ENCODE measurements at places on chromosomes 1 and 21. TPM values are rescaled to one million over a fixed set of nuclear protein-coding genes. Genes with fewer than 3 reads are reported as not detected.

Gene C1orf185
- not detected for total RNA-seq

- DNase-seq, result peak; percentile 84
Observed at GRCh38 chr1:109298666-109299557, 7.9 kb downstream of the MYBPHL start.

Gene SRM
- total RNA-seq, result 17.7 TPM

Gene CCDC181
- 0.66 TPM for total RNA-seq

DNA sequence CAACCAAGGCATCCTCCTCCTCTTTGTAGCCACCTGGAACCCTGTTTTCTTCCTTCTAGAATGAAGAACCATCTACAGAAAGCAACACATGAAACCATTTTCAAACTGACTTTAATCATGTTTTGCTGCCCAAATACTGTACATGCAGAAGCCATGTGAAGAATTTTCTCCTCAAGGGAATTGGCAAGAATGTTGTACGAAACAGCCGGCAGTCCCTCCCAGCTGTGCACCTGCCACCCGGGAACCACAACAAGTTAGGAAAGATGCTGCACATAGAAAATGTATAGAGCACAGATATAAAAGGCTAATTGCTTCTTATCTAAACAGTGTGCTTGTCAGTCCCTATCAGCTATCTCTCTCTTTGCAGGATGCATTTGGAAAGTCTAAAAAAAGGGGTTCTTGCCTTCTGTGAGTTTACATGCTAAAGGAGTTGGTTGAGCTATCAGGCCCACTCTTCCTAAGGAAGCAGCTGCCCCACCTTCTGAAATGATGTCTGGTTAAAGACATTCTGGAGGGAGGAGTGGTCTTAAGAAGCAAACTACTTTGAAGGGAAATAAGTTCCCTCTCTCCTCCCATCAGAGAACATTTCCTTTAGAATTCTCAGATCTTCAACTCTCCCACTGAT is 44.8 kb downstream of the RIMS3 start:
- no peak for DNase-seq

- DNase-seq, result no peak
Observed at GRCh38 chr1:93636712-93637111, 44.9 kb downstream of the BCAR3 start.

- peak; percentile 48 for DNase-seq
Observed at GRCh38 chr1:191913260-191913977, 244.8 kb upstream of the RGS18 start.

DNA sequence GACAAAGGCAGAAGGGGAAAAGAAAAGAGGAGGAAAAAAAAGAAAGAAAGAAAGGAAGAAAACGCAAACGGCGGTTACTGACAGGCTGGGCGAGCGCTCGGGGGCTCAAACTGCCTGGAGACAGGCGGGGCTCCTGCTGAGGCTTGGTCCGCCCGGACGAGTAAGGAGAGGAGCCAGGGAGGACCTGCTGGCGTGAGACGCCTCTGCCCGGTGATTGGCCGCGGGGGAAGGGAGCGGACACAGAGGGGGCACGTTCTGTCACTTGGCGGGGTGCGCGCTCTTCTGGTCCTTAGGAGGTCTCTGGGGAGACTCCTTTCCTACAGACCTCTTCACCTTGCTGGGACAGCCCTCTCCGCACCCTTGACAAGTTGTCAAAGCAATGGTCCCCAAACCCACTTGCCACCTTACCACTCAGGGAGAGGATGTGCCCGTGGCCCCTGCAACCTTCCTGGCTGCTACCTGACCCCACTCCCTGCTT is 791 bp upstream of the PIK3R3 start:
- no peak for DNase-seq

Gene IFNLR1
- 0.04 TPM for total RNA-seq

DNA sequence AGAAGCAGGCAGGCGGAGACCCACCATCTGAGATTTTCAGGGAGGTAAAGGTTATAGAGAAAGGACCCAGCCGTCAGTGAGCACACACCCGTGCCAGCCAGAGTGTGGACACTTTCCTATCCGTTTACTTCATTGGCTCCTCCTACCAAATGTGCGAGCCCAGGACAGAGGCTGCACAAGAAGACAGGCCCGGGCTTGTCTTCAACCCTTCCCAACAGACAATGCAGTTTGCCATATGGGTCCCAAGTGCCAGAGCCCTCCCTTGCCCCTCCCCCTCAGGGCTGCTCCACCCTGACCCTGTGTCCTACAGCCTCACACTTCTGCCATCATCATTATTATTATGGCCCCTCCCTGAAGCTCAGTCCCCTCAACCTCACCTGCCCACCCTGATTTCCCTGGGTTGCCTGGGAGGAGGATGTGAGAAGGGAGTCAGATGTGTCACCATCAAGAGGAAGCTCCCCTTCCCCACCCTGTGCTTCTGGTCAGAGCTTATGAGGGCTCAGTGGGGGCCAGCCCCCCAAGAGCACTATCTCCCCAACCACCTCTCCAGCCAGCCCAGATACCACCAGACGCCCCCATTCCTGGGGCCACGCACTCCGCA is 9.4 kb downstream of the LAPTM5 start:
- no peak for DNase-seq

Gene PEX11B
- total RNA-seq, result 18.0 TPM

Gene EXO5
- 7.5 TPM for total RNA-seq

DNA sequence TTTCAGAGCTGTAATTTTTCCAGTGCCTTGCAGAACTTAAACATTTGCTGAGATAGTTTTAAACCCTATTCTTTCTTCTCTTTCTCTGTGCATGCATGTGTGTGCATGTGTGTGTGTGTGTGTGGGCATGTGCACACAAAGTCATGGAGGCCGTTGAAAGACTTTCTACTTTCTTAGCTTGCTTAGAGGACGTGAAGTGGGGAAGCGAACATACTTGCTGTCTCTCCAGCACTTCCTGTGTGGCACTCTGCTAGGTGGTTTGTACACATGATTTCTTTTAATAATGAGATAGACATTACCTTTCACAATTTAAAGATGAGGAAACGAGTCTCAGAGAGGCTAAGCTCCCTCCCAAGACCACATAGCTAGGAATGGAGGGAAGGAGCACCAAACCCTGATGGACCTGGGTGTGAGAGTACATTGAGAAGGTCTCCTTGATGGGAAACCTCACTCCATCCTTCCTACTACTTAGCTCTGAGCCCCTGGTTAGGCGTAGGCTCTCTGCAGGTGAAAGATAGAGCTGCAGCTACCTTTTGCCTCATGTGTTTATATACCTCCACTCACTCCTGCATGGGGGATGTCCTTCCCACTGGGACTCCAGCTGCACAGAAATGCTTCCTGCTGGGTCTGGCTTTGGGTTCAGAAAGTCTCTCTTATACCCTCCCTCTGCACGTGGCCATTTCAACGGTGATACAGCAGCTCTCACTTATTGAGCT is 101.9 kb upstream of the USP24 start:
- DNase-seq, result no peak

- no peak for DNase-seq
Observed at GRCh38 chr1:151898519-151898991, 10.8 kb downstream of the THEM4 start.

DNA sequence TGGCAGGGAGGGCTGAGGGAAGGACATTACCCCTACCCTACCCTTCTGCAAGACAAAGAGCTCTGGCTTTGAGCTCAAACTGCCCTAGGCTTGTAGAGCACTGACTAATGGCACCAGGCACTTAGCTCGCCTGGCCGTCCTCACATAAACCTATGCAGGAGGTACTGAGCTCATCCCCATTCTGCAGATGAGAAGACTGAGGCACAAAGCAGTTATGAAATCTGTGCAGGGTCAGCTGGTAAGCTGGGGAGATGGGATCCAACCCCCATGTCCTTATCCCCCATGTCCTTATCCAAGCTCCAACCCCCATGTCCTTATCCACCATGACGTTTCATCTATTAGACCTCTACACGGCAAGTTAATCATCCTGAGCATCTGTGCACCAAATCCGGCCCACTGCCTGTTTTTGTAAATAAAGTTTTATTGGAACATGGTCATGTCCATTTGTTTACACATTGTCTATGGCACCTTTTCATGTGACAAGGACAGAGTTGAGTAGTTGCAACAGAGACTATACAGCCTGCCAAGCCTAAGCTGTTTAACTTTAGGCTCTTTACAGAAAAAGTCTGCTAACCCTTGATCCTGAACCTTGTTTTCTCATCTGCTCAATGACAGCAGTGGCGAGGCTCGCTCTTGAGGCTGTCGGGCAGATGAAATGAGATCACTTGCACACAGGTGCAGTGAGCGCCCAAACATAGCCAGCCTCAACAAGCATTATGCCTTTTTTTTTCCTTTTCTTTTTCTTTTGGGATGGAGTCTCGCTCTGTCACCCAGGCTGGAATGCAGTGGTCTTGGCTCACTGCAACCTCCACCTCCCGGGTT is 86.8 kb downstream of the FBXO2 start:
- no peak for DNase-seq

- peak; percentile 39 for DNase-seq
Observed at GRCh38 chr1:228691926-228692325, 43.4 kb upstream of the RHOU start.

Gene GPR52
- total RNA-seq, result 0.89 TPM

DNA sequence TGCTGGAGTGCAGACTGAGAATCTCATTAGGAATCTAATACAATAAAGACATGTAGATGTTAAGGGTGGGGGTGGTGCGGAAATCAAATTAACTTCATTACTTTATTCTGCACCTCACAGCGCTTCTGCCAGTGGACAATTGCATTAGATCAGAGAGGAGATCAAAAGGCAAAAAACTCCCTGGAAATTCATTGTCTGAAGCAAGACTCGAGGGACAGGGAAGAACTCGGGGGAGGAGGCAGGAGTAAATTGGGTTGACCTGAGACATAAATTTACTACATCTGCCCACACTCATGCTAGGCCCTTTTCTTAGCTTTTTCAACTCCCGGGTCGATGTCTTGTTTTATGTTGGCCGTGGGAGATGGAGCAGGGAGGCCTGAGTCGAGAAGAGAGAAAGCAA is 315.4 kb downstream of the SPATA17 start:
- no peak for DNase-seq

Gene RNASEL
- total RNA-seq, result 6.7 TPM
